ENCODE measurements at places on chromosomes 4 and X.

DNA sequence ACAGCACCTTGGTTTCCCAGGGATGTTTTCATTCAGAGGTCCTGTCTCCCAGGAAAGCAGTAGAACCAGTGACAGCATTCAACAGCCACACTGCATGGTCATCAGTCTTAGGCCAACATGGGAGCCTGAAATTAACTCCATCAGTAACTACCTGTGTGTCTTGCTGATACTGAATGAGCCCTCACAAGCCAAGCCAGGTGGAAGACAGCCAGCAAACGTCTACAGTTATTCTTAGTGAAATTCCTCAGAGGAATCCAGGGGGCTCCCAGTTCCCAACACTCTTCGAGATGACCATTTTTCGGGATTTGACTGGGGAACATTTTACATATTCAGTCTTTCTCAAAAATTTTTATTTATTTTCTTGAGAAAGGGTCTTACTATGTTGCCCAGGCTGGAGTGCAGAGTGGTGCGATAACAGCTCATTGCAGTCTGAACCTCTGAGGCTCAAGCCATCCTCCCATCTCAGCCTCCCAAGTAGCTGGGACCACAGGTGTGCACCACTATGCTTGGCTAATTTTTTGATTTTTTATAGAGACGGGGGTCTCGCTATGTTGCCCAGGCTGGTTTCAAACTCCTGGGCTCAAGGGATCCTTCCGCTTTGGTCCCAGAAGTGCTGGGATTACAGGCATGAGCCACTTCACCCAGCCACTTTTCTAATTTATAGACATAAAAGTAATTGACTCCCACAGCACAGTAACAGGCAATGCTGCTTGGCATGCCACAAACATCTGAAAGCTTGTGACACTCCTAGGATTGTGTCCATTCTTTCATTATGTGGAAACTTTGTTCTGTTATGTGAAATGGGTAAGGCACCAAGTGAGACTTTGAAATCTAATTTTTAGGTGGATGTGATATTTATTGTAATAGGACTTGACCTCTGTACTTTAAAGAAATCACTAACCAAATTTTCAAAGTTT lies 116.9 kb downstream of the SOWAHB start:
- no peak for DNase-seq

DNA sequence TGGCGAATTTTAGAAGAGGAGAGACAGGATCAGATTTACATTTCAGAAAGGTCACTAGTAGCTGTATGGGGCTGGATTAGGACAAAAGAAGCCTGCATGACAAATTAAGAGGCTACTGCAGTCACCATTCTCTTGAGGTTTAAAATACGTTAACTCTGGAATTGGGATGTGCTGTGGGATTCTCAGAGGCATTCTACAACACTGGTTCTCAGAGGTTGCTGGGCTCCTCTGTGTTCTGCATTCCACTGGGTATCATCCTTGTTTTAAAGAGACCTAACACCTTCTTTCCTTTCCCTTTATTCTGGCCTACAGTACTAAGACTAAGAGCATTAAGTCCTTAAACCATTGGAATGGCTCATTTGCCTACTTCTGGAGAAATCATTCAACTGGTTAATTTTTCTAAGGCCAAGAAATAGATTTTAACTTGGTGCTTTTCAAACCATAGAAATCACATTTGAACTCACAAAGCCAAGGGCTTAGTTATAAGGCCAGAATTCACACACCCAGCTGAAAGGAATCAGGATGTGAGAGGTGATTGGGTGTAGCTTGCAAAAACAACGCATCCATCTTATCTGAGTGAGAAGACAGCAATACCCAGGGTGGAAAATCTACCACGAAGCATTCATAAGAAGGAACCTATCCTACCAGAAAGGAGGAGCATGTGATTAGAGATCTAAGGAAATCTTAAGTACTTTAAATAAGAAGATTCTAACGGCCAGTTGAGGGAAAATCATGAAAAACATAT lies 116.6 kb downstream of the SHISA3 start:
- no peak for DNase-seq

GRCh38 chr4:1868293-1868692 lies 2.9 kb upstream of the NSD2 start:
- DNase-seq, result no peak

DNA sequence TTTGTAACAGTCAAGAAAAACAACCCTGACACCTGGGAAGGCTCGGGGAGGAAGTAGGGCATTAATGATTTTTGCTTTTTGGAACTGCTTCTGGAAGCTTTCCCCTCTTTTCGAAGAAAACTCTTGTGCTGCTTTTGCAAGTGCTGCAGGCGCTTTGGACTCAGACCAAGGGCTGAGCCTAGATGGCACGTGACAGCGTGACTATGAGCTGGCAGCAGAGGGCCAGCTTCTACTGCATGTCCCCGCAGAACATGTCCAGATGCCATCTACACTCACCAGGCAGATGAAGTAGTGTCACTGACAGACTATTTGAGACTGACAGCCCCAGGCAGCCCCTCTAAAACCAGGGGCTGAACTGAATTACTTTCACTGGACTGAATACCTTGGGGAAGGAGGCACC lies 6.2 kb downstream of the NR0B1 start:
- DNase-seq, result no peak

GRCh38 chrX:24464498-24464835 lies 619 bp upstream of the PDK3 start:
- DNase-seq, result no peak

DNA sequence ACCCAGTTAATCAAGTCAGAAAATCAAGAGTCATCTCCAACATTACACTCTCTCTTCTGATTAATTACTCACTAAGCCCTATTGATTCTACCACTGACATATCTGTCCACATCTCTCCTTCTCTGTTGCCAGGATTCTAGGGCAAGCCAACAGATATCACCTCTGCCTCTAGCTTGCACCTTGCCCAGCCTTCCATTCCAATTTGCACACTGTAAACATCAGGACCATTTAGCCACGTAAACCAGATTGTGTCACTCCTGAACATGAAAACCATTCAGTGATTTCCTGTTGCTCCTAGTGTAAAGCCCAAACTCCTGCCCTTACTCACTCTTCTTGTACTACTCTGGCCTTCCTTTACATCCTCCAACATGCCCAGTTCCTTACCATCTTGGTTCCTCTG lies 68.0 kb upstream of the PLS3 start:
- no peak for DNase-seq

- DNase-seq, result peak; percentile 97
These were observed 42.5 kb upstream of the C1GALT1C1 start for GRCh38 chrX:120672389-120672788.

DNA sequence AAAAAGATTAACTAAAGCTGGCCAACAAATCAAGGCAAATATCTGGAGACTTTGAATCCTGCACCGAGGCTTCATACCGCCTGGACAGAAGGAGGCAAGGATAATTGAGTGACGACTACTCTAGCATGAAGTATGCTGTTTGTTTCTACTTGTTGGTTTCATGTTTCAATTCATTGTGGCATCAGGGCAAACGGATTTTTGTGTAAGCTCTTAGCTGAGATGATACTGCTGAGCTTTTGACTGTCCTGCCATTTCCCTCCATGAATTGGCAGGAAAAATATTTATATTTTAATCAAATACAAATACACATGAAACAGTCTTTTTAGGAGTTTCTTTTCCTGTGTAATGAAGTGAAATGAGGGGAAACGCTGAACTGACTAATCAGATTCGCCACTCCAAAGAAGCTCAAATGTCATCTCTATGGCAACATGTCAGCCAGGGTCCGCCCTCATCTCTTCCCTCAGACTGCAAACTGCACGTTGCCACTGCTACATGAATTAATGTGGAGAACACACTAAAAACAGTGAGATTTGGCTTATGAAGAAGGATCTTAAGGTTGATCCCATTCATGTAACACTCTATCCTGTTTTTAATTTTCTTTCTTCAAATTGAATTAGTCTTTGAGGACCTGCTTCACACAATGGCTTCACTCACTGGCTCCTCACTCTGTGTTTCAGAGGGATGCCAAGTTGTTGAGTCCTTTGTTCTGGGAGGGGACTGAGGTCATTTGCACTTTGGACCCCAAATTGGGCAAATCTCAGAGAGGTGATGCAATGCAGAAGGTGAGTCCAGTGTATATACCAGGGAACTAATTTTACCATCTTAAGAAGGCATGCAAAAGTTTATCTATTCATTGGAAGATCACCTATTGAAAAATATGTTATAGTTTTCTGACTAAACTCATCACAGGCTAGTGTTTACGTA lies 149.6 kb upstream of the MID1 start:
- peak; percentile 22 for DNase-seq

DNA sequence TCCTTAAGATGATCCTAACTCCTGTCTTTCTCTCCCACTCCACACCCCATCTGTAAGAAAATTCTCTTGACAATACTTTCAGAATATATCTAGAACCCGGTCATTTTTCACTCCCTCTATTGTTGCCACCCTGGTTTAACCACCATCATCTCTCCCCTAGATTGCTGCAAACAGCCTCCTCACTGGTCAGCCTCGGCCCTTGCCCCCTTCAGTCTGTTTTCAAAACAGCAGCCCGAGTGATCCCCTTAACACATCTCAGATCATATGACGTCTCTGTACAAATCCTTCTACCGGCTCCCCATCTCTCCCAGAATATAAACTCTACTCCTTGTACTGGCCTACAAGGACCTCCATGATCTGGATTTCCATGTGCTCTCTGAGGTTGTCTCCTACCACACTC lies 35.2 kb upstream of the F9 start:
- no peak for DNase-seq

- DNase-seq, result no peak
These were observed 237.2 kb downstream of the EVC2 start for GRCh38 chr4:5471206-5471605.

DNA sequence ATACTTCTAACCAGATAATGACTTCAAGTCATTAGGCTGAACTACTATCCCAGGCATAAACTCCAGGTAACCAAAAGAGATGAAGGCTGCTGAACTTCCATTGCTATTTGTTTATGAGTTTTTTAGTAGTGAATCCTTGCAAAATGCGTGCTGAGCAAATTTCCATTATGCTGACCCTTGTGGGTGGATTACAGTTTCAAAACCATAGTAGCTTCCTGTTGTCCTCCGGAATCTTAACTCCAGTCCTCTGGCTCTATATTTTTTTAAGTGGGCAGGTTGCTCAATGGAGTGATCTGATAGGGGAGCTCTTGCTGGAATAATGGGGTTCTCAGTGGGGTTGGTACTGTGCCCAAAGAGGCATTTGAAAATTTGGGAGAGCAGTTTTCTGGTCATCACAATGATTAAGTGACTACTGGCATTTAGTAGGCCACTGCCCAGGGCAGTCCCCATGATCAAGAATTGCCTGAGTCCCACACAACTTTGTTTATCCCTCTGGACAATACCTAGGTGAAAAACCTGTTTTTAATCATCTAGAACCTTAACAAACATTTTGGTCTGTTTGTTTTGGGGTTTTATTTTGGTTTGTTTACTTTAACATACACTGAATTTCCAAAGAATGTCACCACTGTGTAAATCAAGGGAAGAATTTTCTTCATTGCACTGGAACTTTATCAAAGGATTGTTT lies 302.3 kb upstream of the GATB start:
- DNase-seq, result no peak

GRCh38 chr4:138199568-138200235 lies 42.4 kb downstream of the SLC7A11 start:
- DNase-seq, result no peak

DNA sequence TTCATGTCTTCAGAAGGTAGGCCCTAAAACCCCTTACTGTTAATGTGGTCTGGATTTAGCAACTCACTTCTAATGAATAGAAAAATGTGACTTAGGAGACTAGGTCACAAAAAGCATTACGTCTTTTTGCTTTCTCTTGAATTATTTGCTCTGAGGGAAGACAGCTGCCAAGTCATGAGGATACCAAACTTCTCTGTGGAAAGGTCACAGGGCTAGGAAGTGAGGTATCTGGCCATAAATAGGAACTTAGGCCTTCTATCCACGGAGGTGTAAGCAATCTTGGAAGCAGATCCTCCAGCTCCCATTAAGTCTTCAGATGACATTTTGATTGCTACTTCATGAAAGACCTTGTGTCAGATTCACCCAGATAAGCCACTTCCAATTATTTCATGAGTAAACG lies 120.6 kb downstream of the JADE1 start:
- no peak for DNase-seq

- DNase-seq, result peak; percentile 77
These were observed 58.1 kb upstream of the PARM1 start for GRCh38 chr4:74874753-74875367.

- no peak for DNase-seq
These were observed 67.5 kb upstream of the NKX1-1 start for GRCh38 chr4:1473718-1474117.

- no peak for DNase-seq
These were observed 91.2 kb downstream of the LPAR4 start for GRCh38 chrX:78838709-78839108.

DNA sequence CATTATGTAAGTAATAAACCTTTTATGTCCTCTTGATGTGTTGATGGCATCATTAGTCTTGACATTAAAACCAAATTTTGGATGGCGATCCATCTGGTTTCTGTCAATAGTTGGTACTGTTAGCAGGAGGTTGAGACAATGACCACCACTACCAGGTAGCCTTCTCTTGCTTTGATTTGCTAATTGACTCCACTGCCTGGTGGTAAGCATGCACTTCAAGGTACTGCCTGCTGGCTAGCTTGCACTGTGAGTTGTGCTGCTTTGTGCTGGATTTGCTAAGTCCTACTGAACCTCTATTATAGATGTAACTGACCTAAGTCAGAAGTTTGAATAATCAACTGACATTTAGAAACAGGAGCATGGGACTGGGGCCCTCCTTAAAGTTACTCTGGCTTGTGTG lies 46.3 kb downstream of the ATP1B4 start:
- no peak for DNase-seq

DNA sequence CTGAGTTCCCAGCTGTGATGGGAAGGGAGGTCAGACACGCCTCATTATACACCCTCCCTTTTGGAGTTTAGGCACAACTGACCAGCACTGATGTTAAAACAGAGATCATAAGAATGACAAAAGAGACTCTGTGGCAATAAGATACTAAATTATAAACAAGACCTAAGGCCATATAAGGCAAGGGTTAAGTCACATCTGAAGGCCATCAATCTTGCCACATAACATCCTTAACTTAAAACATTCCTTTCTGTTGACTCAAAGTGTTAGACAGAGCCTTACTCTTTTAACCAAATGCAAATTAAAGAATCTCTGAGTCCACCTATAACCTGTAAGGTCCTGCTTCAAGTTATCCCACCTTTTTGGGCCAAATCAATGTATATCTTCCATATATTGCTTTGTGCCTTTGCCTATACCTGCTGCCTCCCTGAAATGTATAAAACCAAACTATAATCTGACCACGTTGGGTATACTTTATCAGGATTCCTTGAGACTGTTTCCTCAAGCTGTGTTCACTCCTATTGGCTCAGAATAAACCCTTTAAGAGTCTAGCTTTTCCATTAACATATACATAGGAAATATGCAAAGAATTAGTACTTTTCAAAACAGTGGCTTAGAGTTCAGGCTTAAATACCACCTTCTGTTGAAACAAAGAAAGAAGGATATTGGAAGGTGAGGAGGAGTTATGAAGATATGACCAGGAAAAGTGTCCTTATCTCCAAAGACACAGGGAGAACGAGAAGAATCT lies 214.4 kb upstream of the PPP1R2C start:
- DNase-seq, result peak; percentile 70

DNA sequence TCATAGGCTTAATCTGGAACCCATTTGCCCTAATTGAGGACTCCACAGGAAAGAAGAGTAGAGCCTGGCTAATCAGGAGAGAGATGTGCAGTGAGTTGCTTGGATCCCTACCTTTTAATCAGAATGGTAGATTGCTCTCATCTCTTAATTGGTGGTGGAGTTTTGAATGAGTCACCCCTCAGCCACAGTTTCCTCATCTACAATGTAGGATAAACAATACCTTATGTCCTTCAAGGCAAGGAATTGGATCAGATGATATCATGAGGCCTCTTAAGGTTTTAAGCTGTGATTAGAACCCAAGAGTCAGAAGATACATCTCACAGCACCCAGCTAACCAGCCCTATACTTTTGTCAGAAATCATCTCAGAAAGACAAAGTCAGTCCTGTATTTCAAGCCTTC lies 39.1 kb downstream of the PDGFRA start:
- peak; percentile 70 for DNase-seq

All from amniotic epithelial cell (primary cell).